ENCODE measurements at places on chromosomes 7 and 10.

DNA sequence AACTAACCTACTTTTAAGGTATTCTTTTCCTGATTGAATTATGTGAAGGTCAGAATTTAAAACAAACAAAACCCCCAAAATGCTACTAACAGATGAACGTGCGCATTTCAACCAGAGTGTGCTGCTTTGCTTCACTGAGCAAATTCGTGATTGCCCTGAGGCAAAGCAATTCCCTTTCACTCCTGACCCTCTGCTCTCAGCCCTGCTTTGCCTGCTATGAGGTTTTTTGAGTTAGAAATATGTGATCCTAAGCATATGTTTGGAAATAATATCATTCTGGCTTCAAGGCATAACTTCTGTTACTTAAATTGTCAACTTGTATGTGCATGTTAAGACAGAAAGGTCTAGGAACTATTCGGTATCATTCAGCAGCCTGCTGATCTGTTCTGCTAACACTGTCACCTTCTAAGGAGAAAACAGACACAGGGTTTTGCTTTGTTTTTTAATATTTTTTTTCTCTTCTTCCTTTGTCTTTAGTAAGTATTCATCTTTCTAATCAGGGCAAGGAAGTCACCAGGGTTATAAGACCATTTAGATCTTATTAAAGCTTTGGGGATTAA, 124.2 kb downstream of the GNAT3 start:
- no peak for DNase-seq

DNA sequence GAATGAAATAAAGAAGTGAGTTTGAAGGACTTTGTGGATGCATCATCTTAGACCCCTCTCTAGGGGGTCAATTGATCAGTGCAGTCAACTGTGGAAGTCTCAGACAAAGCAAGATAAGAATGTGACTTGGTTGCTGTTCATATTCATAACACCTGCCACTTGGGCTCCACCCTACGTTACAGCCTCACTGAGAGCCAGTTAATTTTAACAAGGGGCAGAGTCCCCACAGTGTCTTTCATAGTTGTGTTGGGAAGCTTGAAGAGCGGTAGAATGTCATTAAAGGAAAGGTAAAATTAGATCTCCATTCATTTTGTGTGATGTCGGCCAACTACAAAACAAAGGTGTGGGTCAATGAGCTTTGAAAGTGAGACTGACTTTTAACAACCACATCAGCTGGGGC, 442.1 kb upstream of the C7orf33 start:
- no peak for DNase-seq

DNA sequence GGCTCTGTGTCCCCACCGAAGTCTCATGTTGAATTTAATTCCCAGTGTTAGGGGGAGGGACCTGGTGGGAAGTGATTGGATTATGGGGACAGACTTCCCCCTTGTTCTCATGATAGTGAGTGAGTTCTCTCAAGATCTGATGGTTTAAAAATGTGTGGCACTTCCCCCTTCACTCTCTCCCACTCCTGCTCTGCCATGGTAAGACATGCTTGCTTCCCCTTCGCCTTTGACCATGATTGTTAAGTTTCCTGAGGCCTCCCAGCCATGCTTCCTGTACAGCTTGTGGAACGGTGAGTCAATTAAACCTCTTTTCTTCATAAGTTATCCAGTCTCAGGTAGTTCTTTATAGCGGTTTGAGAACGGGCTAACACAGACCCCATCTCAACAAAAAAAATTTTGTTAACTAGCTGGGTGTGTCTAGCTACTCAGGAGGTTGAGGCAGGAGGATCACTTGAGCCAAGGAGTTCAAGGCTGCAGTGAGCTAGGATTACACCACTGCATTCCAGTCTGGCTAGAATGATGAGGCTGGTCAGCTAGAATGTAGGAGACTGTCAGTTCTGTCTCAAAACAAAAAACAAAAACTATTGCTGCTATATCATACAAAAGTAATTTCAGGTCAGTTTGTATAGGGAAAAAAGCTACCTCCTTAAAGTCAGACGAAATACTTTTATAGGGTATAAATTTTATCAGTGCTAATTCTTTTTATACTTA, 57.7 kb downstream of the ATAD1 start:
- DNase-seq = no peak

GRCh38 chr10:20415684-20416083, 481.4 kb downstream of the NEBL start:
- DNase-seq = no peak

- no peak for DNase-seq
These were observed 348.8 kb downstream of the SDK1 start for GRCh38 chr7:3649678-3650440.

GRCh38 chr10:119783665-119784027, 57.8 kb downstream of the INPP5F start:
- no peak for DNase-seq

DNA sequence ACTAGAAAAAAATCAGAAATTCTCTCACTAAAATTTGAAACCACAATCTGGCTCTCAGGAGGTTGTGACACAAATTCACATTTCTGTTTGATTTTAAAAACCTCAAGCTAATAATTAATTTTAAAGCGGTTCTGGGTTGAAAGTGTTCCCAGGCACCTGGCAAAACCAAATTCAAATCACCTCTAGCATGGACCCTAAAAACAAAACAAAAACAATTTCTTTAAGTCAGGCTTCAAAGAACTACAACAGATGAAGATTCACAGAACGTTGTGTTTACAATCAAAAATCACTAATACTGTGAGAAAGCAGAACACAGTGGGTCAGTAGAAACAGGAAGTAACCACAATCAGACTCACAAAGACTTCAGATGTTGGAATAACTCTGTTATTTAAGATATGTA, 7.2 kb upstream of the RELN start:
- no peak for DNase-seq

GRCh38 chr7:150788474-150789269, 11.5 kb downstream of the TMEM176B start:
- DNase-seq = no peak

DNA sequence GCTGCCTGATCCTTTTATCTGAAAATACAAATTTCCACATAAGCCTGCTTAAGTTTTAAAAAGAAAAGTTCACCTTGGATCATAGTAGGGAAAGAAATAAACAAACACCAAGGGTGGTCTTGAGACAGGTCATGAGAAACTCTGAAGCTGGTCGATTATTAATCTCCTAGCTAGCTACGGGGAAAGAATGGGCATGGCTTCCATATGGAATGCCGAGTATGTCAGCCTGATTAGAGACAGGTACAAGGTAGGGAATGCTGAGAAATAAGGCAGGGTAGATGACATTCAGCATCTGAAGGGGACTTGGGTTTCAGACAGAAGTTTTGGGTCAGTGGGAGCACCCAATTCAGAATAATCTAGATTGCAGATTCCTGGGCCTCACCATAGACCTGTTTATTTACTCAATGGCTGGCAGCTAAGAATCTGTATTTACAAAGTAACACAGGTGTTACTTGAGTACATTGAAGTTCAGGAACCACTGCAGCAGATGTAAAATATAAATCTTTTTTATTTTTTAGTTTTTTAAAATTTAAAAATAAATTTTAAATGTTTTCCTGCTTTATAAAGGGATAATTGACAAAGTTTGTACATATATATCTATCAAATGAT, 49.0 kb downstream of the SCIN start:
- DNase-seq = no peak

DNA sequence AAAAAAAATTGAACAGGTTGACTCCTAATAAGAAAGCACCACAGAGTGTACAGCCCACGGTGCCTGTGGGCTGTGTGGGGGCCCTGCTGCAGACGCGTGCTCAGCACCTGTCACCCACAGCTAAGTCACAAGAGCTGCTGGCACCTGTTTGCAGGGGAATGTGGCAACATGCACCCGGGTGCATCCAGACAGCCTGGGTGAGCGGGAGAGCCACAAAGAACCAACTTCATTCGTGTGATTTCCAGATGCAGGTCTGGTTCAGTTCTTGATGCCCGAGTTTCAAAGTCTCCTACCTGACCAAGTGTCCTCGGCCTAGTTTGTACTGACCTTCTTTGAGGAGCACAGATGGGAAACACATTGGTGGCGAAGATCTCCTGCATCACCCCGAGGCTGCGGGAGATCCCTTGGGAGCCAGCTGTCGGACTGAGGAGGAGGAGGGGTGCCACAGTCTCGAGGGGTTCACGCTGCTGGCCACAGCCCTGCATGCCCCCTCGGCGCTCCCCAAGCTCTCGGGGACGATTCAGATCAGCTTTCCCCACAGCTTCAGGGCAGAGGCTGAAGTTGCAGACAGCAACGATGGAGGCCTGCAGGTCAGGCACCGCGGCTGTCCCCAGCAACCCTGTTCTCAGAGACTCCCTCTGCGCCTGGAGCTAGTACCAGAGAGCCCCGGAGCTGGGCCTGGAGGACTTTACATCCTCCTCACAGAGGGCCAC, 35.3 kb downstream of the AMZ1 start:
- no peak for DNase-seq

GRCh38 chr10:86218160-86218559, 148.4 kb downstream of the GRID1 start:
- DNase-seq = no peak

GRCh38 chr7:112484671-112485167, 3.9 kb downstream of the LSMEM1 start:
- DNase-seq = no peak

- DNase-seq = no peak
These were observed 6.0 kb downstream of the WIPF3 start for GRCh38 chr7:29812185-29812876.

DNA sequence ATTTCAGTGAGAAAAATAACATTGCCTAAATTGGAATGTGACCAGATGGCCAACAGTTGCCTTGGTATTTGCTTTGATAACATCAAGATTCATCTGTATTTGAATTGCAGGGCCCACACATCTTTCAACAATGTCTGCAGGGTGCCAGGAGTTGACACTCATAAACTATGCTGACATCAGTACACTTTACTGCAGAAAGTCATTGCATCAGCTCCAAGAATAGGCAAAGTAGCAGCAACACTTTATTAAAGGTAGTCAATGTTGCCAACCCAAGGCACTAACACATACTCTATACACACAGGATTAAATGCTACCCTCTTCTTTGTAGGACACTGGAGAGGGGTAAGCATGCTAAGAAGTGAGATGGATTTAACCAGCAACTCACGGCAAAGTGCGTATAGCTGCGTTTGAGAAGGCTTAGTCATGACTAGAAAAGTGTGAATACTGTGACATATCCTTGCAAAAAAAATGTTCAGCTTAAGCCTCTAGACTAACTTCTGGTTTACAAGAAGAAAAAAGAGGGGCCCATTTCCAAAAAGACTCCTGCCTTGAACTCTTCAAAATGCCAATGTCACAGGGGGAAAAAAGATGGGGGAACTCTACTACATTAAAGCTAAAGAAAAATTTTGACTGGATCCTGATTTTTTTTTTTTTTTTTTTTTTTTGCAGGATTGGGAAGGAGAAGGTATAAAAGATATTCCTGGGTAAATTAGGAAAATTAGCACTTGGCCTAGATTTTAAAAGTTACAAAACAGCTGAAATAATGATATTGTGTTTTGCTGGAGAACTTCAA, 2.2 kb downstream of the BBIP1 start:
- no peak for DNase-seq

GRCh38 chr7:77327932-77328628, 88.1 kb downstream of the GSAP start:
- DNase-seq = no peak

DNA sequence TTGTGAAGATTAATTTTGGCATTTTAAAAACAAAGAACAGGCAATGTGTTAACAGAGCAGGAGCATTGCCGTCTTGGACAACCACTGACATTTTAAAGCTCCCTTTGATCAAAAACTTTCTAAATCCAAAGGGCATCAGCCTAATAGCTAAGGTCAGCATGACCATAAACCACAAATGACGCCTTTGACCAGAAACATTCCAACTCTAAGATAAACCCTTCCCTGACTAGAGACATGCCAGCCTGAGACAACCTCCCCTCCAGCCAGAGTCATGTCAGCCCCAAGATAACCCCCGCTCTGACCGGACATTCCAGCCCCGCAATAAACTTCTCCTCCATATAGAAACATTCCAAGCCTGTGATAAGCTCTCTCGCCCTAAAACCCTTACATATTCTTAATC, 949.4 kb upstream of the POT1 start:
- no peak for DNase-seq

GRCh38 chr10:96118604-96119450, 11.3 kb upstream of the ZNF518A start:
- no peak for DNase-seq

- no peak for DNase-seq
These were observed 15.9 kb upstream of the AKR1E2 start for GRCh38 chr10:4810092-4810491.

DNA sequence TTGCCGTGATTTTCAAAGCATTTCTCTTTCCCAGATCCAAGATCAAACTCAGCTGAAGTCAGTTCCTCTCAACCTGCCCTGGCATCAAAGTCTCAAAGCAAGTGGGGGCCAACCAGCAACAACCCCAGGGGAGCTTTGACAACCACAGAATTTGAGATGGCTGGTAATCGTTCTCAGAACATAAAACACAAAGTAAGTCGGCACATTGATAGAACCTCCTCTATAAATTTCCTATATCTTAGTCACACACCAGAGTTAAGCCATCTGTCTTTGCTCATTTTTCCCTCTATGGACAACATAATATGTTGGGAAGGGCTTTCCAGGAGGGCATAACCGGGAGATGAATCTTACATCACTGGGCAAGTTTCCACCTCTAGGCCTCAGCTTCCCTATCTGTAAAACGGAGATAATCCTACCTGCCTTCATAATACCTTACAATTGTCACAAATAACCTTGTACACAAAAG, 1.2 kb upstream of the DNAJC9 start:
- no peak for DNase-seq

DNA sequence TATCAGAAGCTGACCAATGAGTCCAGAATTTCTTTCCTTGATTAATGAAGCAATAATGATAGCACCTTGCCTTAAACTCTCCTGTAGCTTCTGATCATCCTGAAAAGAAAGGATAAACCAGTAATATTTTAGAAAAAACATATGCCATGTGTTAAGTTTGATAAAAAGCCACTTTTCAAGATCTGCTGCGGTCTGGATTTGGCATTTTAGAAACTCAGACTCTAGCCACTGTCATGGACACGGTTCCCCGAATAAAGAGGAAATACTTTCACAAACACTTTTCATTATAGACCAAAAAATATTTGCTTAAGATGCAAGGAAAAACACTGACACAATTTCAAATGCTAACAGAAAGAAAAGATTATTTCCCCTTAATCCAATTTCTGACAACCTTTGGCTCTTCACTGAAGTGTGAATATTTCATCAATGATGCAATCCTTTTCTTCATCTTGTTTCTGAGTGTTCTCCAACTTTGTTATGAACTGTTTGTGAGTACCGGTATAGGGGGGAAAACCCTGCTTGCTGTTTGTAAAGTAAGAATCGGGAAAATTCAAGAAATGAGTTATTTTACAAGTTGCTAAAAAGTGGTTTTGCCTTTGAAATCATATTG, 329.5 kb downstream of the CRPPA start:
- DNase-seq = no peak

DNA sequence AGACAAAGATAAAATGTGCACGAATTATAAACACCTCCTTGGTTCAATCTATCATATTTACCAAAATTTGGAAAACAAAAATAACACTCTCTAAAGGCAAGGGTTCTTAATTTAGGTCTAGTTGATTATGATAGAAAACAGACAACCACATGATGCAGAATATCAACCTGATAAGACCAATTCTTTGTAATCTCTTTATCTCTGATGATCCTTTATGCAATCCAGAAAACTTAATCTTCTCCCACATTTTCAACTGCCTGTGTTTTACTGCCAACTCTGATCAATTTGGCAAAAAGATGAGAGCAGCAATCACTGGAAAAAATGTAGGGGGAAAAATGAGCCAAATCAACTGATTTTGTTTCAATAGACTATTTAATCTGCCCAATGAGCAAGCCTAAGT, 148.5 kb downstream of the LRRN3 start:
- DNase-seq = no peak
